ENCODE measurements at places on chromosomes 6 and 20.

- no peak for DNase-seq
These were observed 16.3 kb upstream of the FOXC1 start for GRCh38 chr6:1593286-1593957.

- no peak for DNase-seq
These were observed 96.7 kb downstream of the TAF4 start for GRCh38 chr20:61968932-61969331.

DNA sequence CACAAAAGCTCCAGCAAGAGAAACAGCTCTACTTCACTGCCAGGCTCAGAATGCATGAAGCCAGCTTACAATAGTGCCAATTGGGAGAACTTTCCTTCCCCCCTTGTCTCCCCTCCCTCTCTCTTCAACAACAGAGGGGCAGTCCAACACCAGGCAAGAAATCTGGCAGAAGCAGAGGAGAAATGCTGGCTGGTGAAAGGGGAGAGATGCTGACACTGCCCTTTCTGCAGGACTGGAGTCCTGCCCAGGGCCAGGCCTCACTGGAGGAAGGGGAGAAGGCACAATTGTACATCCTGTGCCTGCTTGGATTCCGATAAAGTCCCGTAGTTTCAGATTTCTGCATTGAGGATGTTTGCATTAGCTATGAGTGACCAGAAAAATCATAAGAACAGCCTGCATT is 148.6 kb downstream of the LRRC1 start:
- DNase-seq = no peak

- DNase-seq = no peak
These were observed 105.2 kb downstream of the CDK19 start for GRCh38 chr6:110710115-110710514.

- no peak for DNase-seq
These were observed 331.3 kb downstream of the KIF16B start for GRCh38 chr20:16241911-16242310.

- no peak for DNase-seq
These were observed 25.0 kb upstream of the SLC9A8 start for GRCh38 chr20:49787371-49788357.

- DNase-seq = no peak
These were observed 212.8 kb upstream of the FUT9 start for GRCh38 chr6:95802978-95803377.

DNA sequence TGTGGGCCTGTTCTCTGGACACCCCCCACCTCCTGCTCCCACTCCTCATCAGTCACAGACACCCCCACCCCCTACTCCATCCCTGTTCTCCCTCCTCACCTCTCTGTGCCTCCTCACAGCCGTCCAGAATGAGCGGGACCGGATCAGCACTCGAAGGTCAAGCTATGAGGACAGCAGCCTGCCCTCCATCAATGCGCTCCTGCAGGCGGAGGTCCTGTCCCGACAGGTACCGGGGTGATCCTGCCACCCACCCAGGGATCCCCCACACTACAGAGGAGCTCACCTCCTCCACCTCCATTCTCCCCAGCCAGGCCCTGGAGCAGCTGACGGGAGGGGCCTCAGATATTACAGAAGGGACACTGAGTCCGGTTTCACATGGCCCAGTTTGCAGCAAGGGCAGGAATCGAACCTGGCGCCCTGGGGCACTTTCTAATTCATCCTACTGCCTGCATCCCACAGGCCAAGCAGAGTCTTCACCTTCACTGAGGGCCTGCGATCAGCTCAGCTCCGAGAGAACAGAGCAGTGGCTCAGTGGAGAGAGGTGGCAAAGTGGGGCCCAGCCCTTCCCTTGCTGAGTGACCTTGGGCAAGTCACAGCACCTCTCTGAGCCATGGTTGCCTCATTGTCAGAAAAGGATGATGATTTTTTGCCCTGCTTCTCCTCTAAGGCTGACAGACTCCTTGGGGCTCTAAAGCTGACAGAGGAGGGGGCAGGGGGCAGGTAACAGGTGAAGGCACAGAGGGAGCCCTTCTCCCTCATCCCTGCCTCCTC is 58.3 kb downstream of the HNF4A start:
- no peak for DNase-seq

DNA sequence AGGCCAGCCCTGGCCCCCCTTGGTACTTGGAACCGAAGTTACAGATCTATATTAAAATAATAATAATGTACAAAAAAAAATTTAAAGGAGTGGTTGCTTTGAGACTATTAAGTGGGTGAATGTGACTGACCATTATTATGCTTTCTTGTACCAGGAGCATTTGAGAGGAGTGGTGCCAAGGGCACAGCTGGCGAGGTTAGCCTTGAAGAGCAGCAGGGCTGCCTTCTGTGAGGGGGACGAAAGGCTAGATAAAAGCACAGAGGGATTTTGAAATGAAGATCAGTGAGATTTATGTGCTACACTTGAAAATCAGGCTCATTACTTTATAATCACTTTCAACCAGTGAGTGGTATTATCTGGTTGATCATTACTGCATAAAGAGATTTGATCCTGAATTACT is 48.6 kb downstream of the FIG4 start:
- no peak for DNase-seq

All from SHP77 treated with DMSO at 0.1 percent for 48 hours (cell line).